MCF 10A (cell line): ENCODE measurements at places on chromosomes 6 and 20.
A peak's percentile ranks its signal among the peaks of the same experiment; 100 is the strongest.

DNA sequence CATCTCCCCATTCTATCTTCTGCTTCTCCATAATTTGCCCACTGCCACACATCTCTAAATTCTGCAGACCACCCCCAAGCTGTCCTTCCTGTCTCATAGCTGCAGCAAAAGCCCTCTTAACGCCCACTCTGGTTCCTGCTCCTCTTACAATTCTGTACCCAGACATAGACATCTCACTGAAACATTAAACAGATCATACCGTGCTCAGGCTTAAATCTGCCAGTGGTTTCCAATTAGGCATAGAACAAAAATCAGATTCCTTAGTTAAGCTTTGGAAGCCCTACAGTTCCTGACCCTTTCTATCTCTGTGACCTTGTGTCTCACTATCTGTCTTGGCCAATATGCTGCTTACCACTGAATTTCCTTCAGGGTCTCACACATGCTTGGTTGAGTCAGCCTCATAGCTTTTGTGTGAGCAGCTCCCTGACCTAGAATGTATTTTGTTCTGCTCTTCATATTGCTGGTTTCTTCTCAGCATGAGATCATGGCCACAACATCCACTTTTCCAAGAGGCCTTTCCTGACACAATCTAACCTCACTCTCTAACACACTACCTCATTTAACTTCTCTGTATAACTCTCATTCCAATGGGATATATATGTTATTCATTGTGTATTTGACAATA lies 749.7 kb downstream of the MAFB start:
- H3K4me1 ChIP-seq, result no peaks in the 10 kb centered on the region
- no peak for DNase-seq
- no peaks in the 10 kb centered on the region for H3K36me3 ChIP-seq
- peaks cover 25% of the 10 kb centered on the region for H3K27me3 ChIP-seq
- H3K27ac ChIP-seq, result no peak overlapping the region
- H3K4me3 ChIP-seq, result no peak overlapping the region

DNA sequence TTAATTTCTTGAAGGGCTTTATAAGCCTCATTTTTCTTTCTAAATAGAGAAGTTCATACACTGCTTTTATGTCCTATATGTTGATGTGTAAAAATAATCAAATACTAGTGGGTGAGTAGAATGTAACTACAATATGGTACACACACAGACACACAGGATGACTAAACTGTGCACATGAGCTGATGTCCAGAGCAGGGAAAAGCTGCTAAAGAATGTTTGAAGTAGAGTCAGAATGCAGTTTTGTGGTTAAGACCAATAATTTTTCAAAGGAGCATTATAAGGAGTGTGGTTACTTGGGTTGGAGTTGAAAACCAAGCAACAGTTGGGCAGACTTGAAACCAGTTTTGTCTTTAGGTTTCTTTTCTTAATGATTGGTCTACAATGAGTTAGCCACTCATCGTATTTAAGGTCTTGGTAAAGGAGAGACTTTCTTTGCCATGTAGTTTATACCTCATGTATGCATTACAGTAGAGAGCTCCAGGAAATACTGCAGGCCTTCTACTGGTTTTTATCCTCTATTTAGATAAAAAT lies 196.6 kb downstream of the ESR1 start:
- no peaks in the 10 kb centered on the region for H3K27me3 ChIP-seq
- H3K27ac ChIP-seq, result no peak overlapping the region
- peaks cover 4% of the 10 kb centered on the region for H3K4me1 ChIP-seq

- DNase-seq, result no peak
- H3K4me1 ChIP-seq, result peaks cover 30% of the 10 kb centered on the region
- no peak overlapping the region for H3K4me3 ChIP-seq
- H3K27me3 ChIP-seq, result no peaks in the 10 kb centered on the region
- H3K27ac ChIP-seq, result peak overlapping the region; percentile 54
Measured at GRCh38 chr6:105603788-105604586, 201.1 kb upstream of the PREP start.

GRCh38 chr6:158715330-158716311 lies 65.8 kb downstream of the SYTL3 start:
- H3K27ac ChIP-seq, result no peak overlapping the region
- no peaks in the 10 kb centered on the region for H3K27me3 ChIP-seq
- DNase-seq, result no peak
- H3K4me1 ChIP-seq, result peaks cover 22% of the 10 kb centered on the region
- no peaks in the 10 kb centered on the region for H3K36me3 ChIP-seq

- H3K4me1 ChIP-seq, result no peaks in the 10 kb centered on the region
- no peaks in the 10 kb centered on the region for H3K27me3 ChIP-seq
- H3K4me3 ChIP-seq, result no peak overlapping the region
- peak; percentile 32 for DNase-seq
- H3K27ac ChIP-seq, result no peak overlapping the region
Measured at GRCh38 chr6:152206072-152206818, 398.8 kb downstream of the ESR1 start.

DNA sequence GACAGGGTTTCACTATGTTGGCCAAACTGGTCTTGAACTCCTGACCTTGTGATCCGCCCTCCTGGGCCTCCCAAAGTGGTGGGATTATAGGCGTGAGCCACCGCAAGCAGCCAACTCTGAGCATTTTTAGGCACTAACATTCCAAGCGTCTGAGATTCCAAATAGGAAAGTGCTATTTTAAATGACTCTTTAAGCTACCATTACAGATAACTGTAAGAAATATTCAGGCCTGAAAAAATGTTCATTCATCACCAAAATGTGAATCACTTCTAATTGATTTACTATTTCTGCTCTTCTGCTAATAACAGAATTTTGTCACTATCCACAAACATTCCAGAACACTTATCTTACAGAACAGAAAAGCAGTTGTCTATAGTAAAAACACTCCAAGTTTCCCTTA lies 106.5 kb downstream of the BACH2 start:
- H3K4me3 ChIP-seq, result no peak overlapping the region
- DNase-seq, result no peak
- no peaks in the 10 kb centered on the region for H3K27me3 ChIP-seq
- no peaks in the 10 kb centered on the region for H3K36me3 ChIP-seq
- H3K4me1 ChIP-seq, result peaks cover 24% of the 10 kb centered on the region

DNA sequence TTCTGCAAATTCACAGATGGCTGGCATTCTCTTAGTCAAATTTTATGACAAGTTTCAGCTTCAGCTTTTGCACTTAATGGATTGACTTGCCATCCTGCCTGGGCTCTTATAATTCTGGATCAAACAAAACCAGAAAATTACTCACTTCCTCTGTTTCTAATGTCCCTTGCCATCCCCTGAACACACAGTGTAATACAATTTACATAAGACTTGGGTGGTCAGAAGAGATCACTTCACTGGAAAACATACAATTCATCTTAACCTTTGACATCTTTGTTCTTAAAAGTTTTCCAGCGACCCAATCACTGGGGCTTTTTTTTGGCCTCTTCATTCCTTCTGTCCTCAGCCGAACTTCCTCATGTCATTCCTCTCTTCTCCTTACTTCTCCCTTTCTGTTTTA lies 199.0 kb downstream of the ARHGAP18 start:
- no peak overlapping the region for H3K27ac ChIP-seq
- no peaks in the 10 kb centered on the region for H3K27me3 ChIP-seq
- H3K4me3 ChIP-seq, result no peak overlapping the region
- peaks cover 5% of the 10 kb centered on the region for H3K4me1 ChIP-seq

DNA sequence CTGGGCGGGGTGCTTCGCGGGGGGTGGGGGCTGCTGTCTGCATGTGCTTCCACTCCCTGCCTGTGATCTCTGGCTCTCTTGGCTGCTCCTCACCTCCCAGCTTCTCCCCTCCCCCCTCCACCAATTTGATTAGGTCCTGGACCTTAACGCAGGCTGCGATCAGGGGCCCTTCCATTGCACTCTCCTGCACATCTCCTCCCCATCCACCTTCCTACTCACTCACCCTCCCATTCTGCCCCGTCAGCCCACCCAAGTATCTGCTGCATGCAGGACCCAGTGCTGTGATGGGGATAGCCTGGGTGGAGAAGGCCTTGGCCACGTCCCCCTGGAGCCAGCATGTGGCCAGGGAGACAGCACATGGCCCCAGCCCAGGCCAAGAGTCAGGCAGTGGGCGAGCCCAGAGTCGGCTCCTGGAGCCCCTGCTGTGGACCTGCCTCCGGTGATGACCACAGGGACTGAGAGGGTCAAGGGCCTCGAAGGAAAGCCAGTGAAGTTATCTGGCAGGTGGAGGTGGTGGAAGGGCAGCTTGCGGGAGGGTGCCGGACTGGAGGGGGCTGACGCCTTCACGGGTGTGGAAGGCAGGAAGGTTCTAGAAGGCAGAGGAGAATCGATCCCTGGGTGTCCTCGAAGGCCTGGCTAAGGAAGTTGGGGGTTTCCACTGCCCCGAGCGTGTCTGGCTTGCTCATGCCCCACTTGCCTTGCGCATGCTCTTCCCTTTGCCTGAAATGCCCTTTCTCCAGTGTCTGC lies 40.7 kb downstream of the SRC start:
- peaks cover 12% of the 10 kb centered on the region for H3K36me3 ChIP-seq
- no peak for DNase-seq
- H3K27me3 ChIP-seq, result no peaks in the 10 kb centered on the region
- no peak overlapping the region for H3K27ac ChIP-seq
- H3K4me1 ChIP-seq, result peaks cover 5% of the 10 kb centered on the region
- no peak overlapping the region for H3K4me3 ChIP-seq

DNA sequence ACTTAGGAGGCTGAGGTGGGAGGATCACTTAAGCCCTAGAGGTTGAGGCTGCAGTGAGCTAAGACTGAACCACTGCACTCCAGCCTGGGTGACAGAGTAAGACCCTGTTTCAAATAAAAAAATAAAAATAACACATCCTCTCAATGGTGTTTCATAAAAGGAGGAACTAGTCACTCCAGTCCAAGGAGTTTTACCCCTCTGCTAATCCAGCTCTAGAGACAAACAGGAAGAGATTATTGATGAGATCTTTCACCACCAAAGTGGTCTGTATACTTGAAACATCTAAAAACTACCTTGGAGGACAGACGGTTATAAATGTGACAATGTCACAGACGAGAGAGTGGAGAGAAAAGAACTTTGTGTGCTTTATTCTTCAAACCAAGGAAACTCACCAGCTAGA lies 58.2 kb downstream of the PIGU start:
- H3K4me1 ChIP-seq, result peaks cover 11% of the 10 kb centered on the region
- H3K4me3 ChIP-seq, result no peak overlapping the region
- H3K36me3 ChIP-seq, result peaks cover 30% of the 10 kb centered on the region
- H3K27me3 ChIP-seq, result no peaks in the 10 kb centered on the region
- no peak for DNase-seq
- H3K27ac ChIP-seq, result no peak overlapping the region

- DNase-seq, result no peak
- H3K36me3 ChIP-seq, result peaks cover 20% of the 10 kb centered on the region
- no peaks in the 10 kb centered on the region for H3K27me3 ChIP-seq
- peaks cover 13% of the 10 kb centered on the region for H3K4me1 ChIP-seq
- H3K27ac ChIP-seq, result peak overlapping the region; percentile 97
Measured at GRCh38 chr6:156783958-156784357, 6.8 kb downstream of the ARID1B start.

- no peak overlapping the region for H3K4me3 ChIP-seq
- no peaks in the 10 kb centered on the region for H3K36me3 ChIP-seq
- no peak for DNase-seq
- no peaks in the 10 kb centered on the region for H3K4me1 ChIP-seq
Measured at GRCh38 chr6:169824848-169825557, 73.6 kb downstream of the ERMARD start.

GRCh38 chr20:25160897-25161296 lies 34.6 kb upstream of the ENTPD6 start:
- no peak overlapping the region for H3K4me3 ChIP-seq
- H3K27me3 ChIP-seq, result no peaks in the 10 kb centered on the region
- DNase-seq, result no peak
- no peak overlapping the region for H3K27ac ChIP-seq
- H3K36me3 ChIP-seq, result peaks cover 6% of the 10 kb centered on the region

- H3K27ac ChIP-seq, result no peak overlapping the region
- no peak overlapping the region for H3K4me3 ChIP-seq
- H3K27me3 ChIP-seq, result no peaks in the 10 kb centered on the region
- peaks cover 6% of the 10 kb centered on the region for H3K4me1 ChIP-seq
- H3K36me3 ChIP-seq, result no peaks in the 10 kb centered on the region
Measured at GRCh38 chr6:135354407-135354806, 143.1 kb downstream of the AHI1 start.

- peaks cover 7% of the 10 kb centered on the region for H3K36me3 ChIP-seq
- H3K27ac ChIP-seq, result peak overlapping the region; percentile 86
- peaks cover 26% of the 10 kb centered on the region for H3K4me1 ChIP-seq
- H3K4me3 ChIP-seq, result no peak overlapping the region
Measured at GRCh38 chr6:20411953-20412681, 10.4 kb downstream of the E2F3 start.

GRCh38 chr6:11228935-11229654 lies 3.4 kb downstream of the NEDD9 start:
- peaks cover 52% of the 10 kb centered on the region for H3K4me1 ChIP-seq
- H3K27me3 ChIP-seq, result no peaks in the 10 kb centered on the region
- H3K4me3 ChIP-seq, result no peak overlapping the region
- peak overlapping the region; percentile 39 for H3K27ac ChIP-seq
- peaks cover 6% of the 10 kb centered on the region for H3K36me3 ChIP-seq

- H3K36me3 ChIP-seq, result peaks cover 5% of the 10 kb centered on the region
- no peak for DNase-seq
- H3K4me3 ChIP-seq, result no peak overlapping the region
- no peak overlapping the region for H3K27ac ChIP-seq
- no peaks in the 10 kb centered on the region for H3K27me3 ChIP-seq
- H3K4me1 ChIP-seq, result no peaks in the 10 kb centered on the region
Measured at GRCh38 chr6:14634072-14634471, 516.5 kb downstream of the CD83 start.

- H3K27me3 ChIP-seq, result no peaks in the 10 kb centered on the region
- H3K4me3 ChIP-seq, result no peak overlapping the region
- no peak for DNase-seq
- H3K4me1 ChIP-seq, result no peaks in the 10 kb centered on the region
- H3K36me3 ChIP-seq, result no peaks in the 10 kb centered on the region
Measured at GRCh38 chr6:16535564-16535963, 225.7 kb downstream of the ATXN1 start.

DNA sequence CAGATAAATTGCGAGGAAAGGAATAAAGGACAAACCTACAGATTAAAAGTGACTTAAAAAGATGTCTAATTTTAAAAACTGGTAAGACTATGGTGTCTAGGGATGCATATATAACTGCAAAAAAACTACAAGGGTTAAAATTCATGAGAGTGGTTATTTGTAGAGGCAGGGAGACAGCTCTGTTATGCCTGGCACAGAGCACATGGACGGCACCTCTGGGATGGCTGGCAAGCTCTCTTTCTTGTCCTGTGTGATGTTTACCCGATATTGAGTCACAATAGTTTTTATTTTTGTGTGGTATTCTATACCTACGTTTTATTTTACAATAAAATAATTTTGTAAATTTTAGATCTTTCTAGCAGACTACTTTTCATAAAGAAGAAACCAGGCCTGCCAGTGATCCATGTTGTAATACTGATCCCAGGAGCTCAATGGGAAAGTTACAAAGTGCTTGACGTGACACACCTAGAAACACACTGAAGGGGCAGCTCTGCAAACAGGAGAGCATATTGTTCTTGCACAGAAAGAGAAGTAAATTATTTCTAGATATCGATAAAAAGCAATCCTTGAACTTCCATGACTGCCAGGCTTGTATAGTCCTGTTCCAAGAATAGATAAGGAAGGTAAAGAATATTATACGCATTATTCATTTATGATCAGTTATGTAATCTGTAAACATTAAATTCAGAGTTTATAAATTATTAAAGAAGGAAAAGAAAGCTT lies 290.0 kb downstream of the PTPRK start:
- peak overlapping the region; percentile 37 for H3K27ac ChIP-seq
- H3K4me1 ChIP-seq, result peaks cover 7% of the 10 kb centered on the region
- H3K27me3 ChIP-seq, result no peaks in the 10 kb centered on the region
- DNase-seq, result no peak
- peaks cover 18% of the 10 kb centered on the region for H3K36me3 ChIP-seq

GRCh38 chr6:28607990-28608389 lies 82.3 kb downstream of the GPX5 start:
- peaks cover 9% of the 10 kb centered on the region for H3K36me3 ChIP-seq
- peaks cover 6% of the 10 kb centered on the region for H3K4me1 ChIP-seq
- H3K27me3 ChIP-seq, result no peaks in the 10 kb centered on the region
- no peak overlapping the region for H3K27ac ChIP-seq
